ENCODE measurements at places on chromosomes 2 and 18.

DNA sequence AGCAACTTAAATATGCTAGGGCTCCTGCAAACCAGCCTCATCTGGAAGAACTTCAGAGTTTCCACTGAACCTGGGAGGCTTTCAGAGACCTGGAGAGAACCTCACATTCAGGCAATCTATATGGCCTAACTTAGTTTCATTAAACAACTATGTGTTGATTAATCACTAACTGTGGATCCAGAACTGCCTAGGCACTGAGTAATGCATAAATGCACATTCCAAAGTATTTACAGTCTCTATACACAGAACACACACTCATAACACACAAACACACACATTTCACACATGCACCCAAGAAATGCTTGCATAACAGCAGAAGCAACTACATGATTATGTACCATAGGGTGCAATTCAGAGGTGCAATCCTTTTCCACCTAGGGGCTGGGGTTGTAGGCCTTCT is 552.8 kb downstream of the BCL11A start:
- no peak for DNase-seq

GRCh38 chr2:170733798-170734600 is 18.9 kb downstream of the SP5 start:
- DNase-seq = no peak

- DNase-seq = no peak
Measured at GRCh38 chr2:134578316-134578715, 140.5 kb downstream of the TMEM163 start.

GRCh38 chr2:97662386-97662894 is 1.4 kb downstream of the ACTR1B start:
- DNase-seq = no peak

GRCh38 chr18:80145196-80145804 is 36.2 kb downstream of the ADNP2 start:
- DNase-seq = no peak

GRCh38 chr2:82968358-82968757 is 1490.7 kb downstream of the SUCLG1 start:
- DNase-seq = no peak

DNA sequence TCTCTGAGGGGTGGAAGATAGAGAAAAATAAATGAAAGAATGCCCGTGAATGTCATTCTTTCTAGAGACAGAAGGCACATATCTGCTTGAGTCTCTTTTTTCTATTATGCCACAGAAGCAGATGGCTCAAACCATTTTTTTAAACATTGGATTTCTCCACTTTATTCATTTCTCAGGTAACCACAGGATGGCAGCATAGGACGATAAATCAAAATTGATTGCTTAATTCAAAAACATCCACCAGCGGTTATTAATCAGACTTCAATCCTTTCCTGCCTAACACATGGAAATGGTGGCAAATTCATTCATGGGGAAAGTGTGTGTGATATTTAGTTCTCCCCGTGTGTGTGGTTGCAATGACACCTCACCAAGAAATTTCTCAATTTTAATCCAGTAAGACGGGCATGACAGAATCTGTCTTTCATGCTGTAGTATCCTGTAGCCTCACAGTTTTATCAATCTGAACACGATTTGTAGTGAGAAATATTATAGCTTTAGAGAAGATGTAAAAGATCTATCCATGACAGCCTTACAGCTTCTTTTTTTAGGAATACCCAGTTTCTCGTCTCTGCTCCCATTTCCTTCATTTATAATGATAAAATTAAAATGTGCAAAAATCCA is 72.2 kb downstream of the DSC3 start:
- DNase-seq = no peak

DNA sequence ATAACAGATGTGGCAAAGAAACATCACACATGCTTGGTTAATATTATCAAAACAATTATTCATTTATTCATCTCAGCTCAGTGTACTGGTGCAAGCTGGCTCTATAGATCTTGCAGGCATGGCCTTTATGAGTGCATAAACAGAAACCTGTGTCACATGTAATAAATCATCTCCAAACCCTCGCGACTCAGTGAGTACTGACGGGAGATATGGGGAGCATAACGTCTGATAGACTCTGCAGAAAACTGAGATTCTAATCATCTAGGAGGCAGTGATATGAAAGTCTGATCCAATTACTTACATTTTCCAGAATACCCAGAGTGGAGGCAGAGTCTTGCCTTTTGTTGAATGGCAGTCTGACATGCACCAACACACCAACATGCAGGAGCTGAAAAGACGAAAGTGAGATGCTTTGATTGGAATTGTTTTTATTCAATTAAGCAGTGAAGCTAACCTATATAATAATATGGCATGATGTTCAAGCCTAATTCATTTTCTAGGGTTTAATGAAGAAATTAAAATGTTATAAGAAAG is 416.8 kb downstream of the RNF144A start:
- DNase-seq = no peak

- DNase-seq = no peak
Measured at GRCh38 chr18:50911006-50911405, 32.1 kb downstream of the ME2 start.

DNA sequence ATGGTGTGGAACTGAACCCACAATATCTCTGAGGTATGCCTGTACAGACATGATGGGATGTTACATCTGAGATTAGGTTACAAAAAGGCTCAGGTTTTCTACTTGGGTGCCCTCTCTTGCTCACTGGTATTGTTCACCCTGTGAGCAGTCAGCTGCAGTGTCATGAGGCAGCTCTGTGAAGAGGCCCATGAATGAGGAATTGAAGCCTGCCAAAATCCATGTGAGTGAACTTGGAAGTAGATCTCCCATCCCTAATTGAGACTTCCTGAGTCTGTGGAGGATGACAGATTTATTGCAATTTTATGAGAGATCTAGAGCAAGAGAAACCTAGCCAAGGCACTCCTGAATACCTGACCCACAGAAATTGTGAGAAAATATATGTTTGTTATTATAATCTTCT is 404.9 kb upstream of the ZEB2 start:
- DNase-seq = no peak

- DNase-seq = no peak
Measured at GRCh38 chr2:79964966-79965365, 339.6 kb downstream of the LRRTM1 start.

DNA sequence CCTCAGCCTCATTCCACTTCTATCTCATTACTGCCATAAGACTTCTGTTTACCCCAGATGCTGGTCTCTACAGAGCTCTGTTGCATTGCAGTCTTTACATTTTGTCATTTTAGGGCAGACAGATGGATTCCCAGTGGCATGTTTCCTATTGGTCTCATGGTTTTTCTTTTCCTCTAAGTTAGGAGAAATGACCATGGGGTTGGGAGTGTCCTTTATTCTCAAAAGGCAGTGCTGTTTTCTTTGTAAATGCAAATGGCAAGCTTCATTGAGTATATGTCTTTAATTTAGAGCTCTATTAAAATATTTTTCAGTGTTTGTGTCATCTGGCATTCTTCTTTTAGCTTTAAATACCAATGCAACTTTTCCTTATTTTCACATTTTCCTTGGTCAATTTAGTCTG is 57.0 kb downstream of the MSTN start:
- DNase-seq = no peak

GRCh38 chr2:142020368-142020767 is 110.4 kb downstream of the LRP1B start:
- DNase-seq = no peak

DNA sequence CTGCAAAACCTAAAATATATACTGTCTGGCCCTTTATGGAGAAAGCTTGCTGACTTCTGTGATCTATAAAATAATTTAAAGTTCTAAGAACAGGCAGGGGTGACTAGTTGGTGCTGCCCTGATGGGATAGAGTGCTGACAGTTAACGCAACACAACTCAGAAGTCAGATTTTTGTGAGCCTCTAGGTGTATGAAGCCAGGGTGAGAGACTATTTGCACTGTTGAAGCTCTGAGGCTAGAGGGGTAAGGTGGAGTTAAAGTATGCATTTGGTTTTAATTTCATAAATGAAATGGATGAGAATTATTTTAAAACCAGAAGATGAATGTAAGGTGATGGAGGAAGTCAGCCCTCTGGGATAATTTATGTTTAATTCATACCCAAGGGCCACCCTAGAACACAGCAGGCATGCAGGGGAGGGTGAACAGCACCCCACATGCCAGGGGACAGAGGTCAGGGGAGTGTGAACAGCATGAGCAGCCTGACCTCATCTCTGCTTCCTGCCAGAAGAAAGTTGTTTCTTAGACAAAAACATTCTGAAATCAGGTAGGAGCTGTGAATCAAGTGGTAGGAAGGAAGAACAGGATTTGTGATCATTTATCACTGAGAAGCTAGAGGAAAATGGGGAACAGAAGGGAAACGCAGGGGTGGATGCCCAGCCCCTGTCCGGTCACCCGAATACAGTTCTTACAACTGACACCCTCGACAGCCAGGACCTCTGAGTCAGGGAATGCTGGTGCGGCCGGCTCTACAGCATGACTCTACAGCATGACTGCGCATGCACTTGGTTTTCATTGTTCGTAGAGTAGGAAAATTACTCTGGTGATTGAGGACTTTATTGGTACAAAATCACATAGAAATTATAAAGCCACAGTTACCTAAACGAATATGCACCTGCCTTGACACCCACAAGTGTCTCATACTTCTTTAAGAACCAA is 93.1 kb downstream of the MBP start:
- peak; percentile 68 for DNase-seq

DNA sequence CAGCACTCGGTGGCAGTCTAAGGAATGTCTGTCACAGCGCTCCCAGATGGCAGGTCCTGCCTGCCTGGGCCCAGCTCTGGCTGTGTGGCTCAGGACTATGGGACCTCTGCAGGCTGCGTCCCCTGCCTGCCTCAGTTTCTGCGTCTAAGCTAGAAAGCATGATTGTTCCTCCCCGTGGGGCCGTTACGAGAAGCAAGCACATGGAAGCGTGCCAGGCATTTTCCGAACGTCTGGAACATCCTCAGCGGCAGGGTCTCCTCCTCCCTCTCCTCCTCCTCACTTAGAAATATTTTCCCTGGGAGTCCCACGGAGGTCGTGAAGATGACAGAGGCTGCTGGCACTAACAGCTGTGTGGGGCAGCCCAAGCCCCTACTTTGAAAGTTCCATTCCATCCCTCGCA is 43.3 kb downstream of the LRRFIP1 start:
- DNase-seq = no peak

GRCh38 chr2:148244593-148245292 is 223.9 kb downstream of the MBD5 start:
- no peak for DNase-seq

GRCh38 chr18:77023102-77023782 is 109.3 kb downstream of the MBP start:
- DNase-seq = peak; percentile 67

DNA sequence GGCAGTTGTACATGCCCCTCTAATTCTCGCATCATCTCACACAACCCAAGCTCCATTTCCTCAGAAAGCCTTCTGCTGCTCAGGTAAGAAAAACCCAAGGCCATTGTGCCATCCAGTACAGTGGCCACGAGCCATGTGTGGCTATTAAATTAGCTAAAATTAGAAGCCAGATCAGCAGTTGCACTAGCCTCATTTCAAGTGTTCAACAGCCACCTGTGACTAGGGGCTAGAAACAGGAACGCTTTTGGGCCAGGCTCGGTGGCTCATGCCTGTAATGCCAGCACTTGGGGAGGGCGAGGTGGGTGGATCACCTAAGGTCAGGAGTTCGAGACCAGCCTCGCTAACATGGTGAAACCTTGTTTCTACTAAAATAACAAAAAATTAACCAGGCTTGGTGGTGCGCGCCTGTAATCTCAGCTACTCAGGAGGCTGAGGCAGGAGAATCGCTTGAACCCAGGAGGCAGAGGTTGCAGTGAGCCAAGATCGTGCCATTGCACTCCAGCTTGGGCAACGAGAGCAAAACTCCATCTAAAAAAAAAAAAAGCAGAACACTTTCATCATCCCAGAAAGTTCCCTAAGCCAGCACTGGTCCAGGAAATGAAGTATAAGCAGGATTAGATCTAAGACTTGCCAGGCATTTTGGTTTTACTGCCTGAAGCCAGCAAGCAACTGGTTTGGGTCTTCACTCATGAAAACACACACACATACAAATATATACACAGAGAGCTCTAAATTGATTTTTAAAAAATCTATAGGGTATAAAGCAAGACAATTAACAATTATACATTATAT is 35.7 kb downstream of the ATP8B1 start:
- DNase-seq = peak; percentile 81

- DNase-seq = no peak
Measured at GRCh38 chr2:121608367-121608766, 40.9 kb downstream of the CLASP1 start.

DNA sequence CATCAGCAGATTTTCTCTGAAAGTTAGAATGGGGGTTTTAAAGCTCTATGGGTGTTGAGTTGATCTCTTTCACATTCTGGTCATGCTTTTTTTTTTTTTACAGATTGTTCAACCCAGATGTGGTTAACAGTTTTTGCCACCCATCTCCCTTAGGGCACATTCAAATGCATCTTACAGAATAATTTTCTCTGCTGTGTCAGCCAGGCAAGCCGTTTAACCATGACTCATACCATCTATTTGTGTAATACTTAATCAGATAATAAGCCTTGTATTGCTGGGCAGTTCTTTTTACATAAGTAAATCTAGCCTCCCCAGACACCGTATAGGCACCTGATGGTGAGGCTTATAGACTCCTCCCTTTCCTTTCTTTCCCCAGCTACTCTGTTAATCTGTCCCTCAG is 62.0 kb downstream of the TGIF1 start:
- DNase-seq = no peak

DNA sequence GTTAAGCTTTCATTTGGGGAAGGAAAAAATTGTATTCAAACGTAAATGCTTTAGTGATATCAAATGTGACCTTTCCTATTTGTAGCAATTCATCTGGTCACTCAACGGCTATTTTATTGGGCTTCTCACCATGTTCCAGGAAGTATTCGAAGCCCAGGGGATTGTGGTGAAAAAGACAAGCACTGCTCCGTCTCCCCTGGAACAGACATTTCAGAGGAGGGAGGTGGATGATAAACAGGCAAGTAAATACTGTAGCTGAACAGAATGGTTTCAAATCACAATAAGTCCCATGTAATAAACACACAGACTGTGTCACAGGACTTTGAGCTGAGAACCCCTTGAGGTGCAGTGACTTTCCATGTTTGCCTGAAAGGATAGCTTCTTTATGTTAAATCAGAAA is 464.7 kb upstream of the HNRNPA3 start:
- no peak for DNase-seq
